ENCODE measurements at places on chromosomes 1 and 21.
A peak's percentile ranks its signal among the peaks of the same experiment; 100 is the strongest.

DNA sequence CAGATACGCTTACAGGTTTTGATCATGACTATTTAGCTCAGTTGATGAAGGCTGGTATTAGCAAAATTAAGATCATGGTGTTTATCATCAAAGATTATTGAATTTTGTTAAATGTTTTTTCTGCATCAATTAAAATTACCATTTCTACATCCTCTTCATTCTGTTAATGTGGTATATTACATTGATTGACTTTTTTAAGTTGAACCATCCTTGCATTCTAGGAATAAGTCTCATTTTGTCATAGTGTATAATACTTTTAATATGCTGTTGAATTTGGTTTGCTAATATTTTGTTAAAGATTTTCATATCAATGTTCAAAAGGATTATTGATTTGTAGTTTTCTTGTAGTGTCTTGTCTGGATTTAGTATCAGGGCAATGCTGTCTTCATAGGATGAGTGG lies 142.4 kb downstream of the LYPLAL1 start:
- no peak for DNase-seq

- DNase-seq, result no peak
Measured at GRCh38 chr1:31696242-31696641, 7.6 kb downstream of the COL16A1 start.

GRCh38 chr1:221708076-221708571 lies 33.8 kb downstream of the DUSP10 start:
- DNase-seq, result no peak

DNA sequence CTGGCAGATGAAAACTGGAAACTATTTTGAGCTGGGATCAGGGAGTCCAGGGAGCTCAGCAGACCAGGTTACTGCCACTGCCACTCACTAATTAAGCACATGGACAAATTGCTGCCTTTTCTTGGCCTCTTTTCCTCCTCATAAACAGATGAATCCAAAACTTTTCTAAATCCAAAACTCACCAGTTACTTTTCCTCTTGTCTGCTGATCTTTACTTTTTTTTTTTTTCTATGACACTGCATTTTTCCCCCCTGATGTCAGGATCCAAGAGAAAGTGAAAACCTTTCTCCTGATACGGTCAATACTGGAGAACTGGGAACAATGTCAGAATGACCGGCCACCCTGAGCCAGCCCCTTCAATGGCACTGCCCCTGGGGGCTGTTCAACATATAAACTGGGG lies 405.8 kb downstream of the DUSP10 start:
- DNase-seq, result no peak

DNA sequence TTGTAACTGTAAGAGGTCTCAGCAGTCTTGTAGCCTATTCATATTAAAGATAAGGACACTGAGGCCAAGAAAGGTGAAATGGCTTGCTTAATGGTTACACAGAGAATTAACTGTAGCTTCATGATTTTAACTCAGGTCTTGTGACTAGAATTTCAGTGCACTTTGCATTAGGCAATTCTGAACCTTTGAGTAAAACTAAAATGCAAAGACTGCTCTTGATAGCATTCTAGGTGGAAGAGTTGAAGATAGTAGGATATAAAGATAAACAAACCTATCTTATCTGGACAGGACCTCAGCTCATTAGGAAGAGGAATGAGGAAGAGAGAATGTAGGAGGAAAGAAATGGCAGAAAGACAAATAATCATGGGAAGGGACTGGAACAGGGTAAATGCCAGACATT lies 68.6 kb upstream of the RGL1 start:
- no peak for DNase-seq

- no peak for DNase-seq
Measured at GRCh38 chr21:31446226-31446855, 102.3 kb upstream of the TIAM1 start.

GRCh38 chr1:53145051-53145600 lies 2.7 kb upstream of the SLC1A7 start:
- no peak for DNase-seq

DNA sequence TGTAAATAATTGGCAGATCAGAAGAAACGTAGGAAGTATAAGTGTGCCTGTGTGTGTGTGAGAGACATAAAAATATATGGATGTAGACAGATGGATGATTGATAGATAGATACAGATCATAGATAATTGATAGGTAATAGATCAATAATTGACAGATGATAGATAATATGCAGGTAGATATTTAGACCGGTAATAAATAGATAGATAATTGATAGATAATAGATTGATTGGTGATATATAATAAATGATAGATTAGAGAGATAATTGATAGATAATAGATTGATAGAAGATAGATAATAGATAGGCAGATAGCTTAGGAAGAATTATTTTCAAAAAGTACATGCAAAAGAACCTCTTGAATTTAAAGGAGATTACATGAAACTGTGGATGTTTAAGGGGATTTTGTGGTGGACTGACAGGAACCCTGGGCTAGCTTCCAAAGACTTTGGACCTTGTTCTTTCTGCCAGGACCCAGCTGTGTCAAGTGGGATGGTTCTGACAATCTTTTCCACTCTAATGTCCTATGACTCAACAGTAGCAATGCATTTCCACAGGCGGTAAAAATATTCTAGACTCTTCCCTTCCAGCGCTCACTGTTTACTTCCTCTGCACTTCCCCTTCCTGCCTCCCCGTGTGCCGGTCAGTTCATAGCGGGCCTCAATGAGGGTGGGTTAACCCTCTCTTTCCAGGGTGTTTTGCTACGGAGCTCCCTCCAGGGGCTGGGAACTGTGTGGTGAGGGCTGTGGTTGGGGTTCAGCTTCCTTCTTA lies 39.4 kb downstream of the KCNJ15 start:
- DNase-seq, result no peak

DNA sequence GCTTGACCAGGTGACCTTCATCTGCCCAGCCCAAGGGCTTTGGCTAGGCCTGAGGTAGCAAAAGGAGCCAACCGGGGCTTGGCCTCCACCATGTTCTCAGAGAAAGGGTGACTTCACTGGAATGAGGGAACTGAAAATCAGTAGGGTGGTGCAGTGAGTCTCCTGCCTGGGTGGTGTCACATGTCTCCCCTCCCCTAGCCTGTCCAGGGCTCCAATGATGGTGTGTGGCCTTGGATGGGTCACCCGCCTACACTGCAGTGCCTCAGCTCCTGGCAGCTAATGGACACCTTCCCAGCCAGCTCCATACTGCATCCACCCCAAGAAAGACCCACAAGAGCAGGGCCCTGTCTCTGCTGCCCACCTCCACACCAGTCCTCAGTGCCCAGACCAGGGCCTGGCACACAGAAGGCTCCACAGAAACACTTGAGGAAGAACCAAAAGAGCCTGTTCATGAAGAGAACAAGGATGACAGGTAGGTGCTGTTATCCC lies 678.7 kb downstream of the MATN1 start:
- DNase-seq, result no peak

DNA sequence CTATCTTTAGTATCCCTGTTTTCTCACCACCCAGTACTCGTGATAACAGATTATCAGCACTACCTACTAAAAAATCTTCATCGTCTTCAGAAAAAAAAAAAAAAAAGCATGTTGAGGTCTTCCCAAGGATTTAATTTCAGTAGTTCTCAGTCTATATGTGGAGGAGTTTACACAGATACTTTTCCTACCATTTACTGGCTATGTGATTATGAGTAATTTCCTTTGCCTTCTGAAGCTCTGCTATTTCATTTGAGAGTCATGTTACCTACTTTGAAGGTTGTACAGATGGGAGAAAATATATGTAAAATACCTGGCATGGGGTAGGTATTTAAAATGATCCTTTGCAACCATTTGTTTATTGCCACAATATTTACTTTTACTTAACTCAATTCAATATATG lies 399.7 kb downstream of the NEGR1 start:
- peak; percentile 78 for DNase-seq

DNA sequence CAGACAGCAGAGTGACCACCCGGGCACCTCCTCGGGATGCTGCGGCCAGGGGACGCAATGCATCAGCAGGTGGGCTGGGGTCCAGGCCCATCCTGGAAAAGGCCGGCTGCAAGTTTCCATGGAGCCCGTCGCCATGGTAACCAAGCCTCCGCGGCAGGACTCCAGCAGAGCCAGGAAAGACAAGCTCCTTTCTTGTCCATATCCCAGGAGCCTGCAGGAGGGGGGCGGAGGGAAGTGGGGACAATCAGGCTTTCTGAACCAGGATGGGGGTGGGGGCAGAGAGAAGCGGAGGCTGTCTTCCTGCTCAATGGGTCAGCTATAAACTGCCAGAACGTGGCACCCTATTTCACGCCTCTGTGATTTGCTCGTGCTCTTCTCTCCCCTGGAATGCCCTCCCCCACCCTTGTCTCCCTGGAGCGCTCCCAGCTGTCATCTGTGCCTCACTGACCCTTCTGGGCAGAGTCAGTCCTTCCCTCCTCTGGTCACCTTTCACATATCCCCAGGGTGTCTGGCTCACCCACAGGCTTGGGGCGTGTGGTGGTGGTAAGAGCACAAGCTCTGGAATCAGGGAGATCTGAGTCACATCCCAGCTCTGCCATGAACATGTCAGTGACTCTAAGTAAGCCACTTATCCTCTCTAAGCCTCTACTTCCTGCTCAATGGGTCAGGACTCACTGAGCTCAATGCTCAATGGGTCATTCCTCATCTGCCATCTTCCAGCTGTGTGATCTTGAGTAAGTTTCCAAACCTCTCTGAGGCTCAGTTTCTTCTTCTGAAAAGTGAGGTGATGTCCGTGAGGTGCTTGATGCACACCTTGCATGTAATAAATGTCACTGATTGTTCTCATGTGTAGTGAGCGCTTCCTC lies 58.9 kb upstream of the LAPTM5 start:
- DNase-seq, result no peak

- no peak for DNase-seq
Measured at GRCh38 chr1:147216124-147216523, 9.0 kb downstream of the FMO5 start.

DNA sequence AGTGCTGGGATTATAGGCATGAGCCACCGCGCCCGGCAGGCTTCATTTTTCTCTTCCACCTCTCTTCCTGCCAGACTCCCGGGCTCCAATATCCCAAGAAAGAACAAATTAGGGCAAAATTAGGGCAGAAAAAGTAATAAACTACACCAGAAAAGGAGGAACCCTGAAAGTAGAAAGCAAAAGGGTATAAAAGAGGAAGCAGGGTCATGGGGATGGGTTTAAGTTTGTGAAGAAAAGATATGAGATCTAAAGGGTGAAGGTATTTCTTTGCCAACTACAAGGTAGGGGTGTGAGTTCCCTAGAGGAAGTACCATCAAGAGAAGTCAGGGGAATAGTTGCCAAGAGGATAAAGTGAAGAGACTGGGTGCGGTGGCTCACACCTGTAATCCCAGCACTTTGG lies 9.9 kb downstream of the PTPN22 start:
- no peak for DNase-seq

- no peak for DNase-seq
Measured at GRCh38 chr21:45405819-45406762, 1.1 kb downstream of the COL18A1 start.

- DNase-seq, result no peak
Measured at GRCh38 chr1:13807209-13807608, 107.2 kb downstream of the PRDM2 start.

DNA sequence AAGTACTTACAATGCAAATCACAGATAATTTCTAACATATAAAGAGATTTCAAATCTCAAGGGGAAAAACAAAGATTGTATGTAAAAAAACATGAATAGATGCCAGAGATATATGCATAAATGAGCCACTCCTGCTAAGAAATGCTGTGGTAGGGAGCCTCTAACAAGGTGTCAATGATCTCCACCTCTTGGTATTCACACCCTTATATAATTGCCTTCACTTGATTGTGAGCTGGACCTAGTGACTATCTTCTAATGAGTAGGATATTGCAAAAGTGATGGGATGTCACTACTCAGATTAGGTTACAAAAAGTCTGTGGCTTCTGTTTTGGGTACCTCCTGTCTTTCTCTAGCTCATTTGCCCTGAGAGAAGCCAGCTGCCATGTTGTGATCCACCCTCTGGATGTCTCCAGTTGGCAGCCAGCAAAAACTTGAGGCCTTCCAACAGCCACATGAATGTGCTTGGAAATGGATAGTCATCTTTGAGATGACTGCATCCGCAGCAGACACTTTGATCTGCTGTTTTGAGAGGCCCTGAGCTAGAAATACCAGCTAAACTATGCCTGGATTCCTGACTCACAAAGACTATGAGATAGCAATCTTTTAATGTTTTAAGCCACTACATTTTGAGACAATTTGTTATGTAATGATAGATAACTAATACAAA lies 196.1 kb upstream of the FGGY start:
- DNase-seq, result no peak

GRCh38 chr1:55065648-55066047 lies 26.3 kb downstream of the PCSK9 start:
- DNase-seq, result no peak

DNA sequence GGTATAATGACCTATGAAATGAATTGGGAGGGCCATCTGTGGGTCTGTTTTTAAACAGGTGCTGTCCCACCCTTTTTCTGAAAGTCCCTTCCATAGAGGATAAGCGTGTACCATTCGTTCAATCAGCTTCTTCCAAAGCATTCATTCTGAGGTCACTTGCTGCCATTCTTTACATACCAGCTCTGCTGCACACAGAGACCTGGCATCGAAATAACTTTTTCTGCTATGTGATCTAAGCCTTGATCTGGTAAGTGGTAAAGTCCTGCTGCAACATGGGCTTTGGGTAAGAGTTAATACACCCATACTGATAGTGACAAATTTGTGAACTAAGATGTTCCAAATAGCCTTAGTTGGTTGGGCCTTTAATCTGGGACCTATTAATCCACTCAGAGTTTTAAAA lies 38.9 kb downstream of the DR1 start:
- DNase-seq, result no peak

DNA sequence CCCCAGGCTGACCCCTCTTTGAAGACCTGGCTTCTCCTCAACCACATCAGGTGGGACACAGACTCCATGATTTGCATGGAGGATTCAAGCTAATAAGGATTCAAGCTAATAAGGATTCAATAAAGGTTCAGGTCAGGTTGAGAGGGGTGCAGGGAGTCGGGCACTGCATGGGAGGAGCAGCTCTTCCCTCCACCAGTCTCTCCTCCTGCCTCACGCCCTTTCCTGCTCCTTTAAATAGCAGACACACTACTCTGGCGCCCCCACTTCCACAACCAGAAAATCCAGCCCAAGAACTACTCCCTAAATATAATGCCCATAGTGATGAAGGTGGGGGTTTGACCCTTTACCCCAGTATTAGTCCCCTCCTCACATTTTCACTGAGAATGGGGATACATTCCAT lies 7.1 kb downstream of the MEX3A start:
- DNase-seq, result no peak
